ENCODE measurements at places on chromosomes 3 and 15.

- no peak for DNase-seq
Measured at GRCh38 chr3:155292133-155292532, 1.4 kb downstream of the STRIT1 start.

DNA sequence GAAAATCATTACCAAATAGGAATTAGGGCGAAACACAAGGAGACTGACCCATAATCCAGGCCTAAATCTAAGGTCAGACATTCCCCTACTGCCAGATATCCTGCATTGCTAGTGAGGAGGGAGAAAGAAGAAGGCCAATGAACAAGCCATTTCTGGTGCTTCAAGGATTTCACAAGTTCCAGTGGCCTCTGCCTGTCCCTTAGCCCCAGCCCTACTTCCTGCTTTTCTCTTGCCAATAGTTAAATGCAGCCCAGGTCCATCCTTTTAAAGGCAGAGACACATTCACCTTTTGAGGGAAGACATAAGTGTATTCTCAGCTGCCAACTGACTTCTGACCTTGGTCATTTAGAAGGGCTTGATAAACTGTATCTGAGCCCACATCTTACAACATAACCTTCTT, 135.8 kb downstream of the ZNF621 start:
- no peak for DNase-seq

DNA sequence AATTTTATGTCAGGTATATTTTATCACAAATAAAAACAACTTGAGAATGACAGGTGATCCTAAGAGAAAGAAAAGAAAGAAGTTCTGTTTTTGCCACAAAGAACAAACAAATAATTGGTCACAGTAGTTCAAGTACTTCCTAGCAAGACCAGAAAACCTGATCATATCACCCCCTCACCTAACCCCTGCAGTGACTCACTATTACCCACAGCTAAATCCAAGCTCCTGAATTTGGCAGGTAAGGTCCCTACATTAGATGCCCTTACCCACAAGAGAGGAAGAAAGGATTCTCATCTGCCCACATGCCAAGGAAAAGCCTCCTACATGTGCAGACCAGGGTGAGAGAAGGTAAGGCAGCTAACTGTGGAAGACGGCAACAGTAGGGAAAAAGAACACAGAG, 4.4 kb downstream of the SSUH2 start:
- DNase-seq: no peak

- peak; percentile 45 for DNase-seq
Measured at GRCh38 chr3:155890671-155891190, 20.3 kb downstream of the GMPS start.

- DNase-seq: peak; percentile 63
Measured at GRCh38 chr3:76122007-76122406, 336.7 kb upstream of the ZNF717 start.

DNA sequence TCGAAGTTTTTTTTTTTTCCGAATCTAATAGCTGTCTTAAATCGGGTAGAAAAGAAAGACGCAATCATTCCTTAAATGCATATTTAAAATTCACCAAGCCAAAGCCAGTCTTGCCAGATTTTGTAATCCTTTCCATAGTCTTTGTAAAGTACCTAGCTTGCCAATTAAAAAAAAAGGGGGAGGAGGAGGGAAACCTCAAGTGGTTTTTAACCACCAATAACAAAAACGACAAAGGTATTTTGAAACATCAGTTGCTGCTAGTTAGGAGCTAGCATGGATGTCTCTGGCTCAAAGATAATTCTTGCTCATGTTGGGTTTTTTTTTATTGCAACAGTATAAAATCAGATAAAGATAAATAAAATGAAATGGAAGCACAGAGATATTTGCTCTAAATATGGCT, 187.9 kb downstream of the MECOM start:
- DNase-seq: no peak

- DNase-seq: peak; percentile 54
Measured at GRCh38 chr3:127389420-127389819, 101.6 kb upstream of the PRR20G start.

- no peak for DNase-seq
Measured at GRCh38 chr3:147218965-147219364, 187.4 kb downstream of the ZIC4 start.

DNA sequence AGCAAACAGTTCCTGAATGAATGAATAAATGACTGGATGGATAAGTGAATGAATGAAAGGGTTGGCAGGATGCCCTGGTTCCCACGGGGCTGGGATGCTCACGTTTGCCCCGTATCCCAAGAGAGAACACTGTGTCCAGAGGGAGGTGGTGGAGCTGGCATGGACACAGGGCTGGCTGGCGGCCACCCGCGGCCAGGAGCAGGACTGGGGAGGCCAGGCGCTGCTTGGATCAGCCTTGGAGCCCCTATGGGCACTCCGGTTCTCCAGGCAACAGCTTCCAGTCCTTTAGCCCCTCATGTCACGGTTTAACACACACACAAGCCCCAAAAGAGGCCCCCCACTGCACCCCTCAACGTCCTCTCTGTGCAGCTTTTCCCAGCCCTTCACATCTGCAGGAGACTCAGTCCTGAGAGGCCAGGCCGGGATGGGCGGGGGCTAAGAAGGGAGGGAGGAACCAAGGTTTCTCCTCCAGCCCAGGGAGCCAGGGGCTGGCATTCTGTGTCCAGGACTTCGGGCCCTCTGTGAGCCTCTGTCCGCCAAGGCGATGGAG, 86.0 kb upstream of the ALDH1L1 start:
- DNase-seq: peak; percentile 8

- DNase-seq: no peak
Measured at GRCh38 chr3:168531116-168531515, 435.4 kb upstream of the GOLIM4 start.

DNA sequence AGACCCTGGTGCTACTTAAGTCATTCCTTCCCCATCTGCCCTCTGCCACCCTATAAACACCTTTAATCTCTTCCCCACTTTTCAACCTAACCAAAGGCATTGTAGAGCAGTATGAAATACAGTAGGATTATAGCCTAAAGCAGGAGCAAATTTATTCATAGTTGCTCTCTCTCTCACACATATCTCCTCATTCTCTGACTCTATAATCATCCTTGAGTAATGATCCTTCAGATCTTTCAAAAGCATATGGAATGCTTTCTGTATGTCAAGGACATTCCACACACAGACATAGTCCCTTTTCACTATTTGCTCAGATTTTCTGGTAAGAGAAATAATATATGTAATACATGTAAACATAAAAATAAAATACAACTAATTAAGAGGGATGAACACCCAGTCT, 54.1 kb downstream of the TRPC1 start:
- peak; percentile 13 for DNase-seq

- DNase-seq: peak; percentile 28
Measured at GRCh38 chr3:52896613-52897012, 735 bp downstream of the STIMATE start.

GRCh38 chr3:98655666-98656065, 62.3 kb upstream of the CPOX start:
- peak; percentile 66 for DNase-seq

DNA sequence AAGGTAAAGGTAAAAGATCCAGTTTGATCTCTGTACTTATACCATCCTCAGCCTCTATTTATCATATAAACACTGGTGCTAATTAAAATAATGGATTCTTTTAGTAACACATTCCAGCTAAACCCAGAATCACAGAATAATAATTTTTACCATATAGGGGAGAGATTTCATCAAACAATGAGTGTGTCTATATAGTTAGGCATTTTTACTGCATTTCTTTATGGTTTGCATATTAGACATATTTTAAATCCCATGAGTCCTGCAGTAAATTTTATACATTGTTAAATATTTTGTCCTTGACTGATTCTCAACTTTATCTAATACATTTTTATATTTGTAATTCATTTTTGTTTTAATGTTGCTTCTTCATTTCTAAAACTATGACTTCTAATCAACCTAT, 323.7 kb upstream of the AGTR1 start:
- DNase-seq: no peak

DNA sequence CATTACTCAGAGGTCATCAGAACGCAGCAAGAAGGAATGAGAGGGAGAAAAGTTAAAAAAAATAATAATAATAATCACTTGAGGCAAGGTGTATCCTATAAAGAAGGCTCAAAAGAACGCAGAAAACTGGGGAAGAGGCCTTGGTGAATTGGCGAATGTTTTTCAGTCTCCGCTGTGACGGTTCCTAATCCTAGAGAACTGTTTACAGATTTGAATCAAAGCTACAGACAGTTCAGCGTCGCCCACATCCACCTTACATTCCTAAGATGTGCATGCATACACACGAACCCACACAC, 634 bp downstream of the ZMAT3 start:
- DNase-seq: no peak

- DNase-seq: no peak
Measured at GRCh38 chr3:151869181-151869580, 4.3 kb upstream of the SUCNR1 start.

GRCh38 chr3:96959901-96960641, 145.7 kb downstream of the EPHA6 start:
- DNase-seq: no peak

DNA sequence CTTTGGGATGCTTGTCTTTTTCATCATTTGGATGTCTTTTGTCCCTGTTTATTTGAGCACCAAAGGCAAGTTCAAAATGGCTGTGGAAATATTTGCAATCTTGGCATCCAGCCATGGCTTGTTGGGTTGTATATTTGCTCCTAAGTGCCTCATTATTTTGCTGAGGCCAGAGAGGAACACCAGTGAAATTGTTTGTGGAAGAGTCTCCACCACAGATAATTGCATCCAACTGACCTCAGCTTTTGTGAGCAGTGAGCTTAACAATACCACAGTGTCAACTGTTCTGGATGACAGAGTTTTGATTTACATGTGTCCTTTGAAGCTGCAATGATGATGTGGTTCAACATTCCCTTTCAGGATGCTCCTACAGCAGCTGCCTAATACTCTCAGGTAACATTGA, 83.0 kb upstream of the KCNAB1 start:
- no peak for DNase-seq

GRCh38 chr3:123444023-123444422, 4.9 kb downstream of the ADCY5 start:
- DNase-seq: no peak

DNA sequence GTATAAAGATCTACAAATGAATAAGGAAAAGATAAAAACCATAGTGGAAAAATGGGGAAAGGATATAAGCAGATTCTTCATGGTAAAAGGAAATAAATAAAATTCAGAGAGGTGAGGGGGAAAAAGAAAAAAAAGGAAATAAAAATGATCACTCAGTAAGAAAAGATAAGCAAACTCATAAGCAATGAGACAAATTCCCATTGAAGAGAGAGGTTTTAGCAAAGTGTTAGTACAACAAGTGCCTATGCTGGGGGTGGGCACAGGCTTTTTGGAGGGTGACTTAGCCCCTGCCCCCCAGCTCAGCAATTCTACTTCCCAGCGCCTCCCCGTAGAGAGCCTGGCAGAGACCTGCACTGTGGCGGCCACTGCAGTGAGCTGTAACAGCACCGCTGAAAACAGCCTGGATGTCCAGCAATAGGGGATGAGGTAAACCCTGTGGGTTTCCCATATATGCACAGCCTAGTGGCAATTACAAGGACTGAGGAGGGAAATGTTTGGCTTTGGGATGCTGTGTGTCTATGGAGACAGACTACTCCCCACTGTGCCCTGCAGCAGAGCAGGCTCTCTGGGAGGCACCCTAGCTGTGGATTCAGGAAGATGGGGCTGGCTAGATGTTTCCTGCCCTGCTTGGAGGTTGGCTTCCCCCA, 23.7 kb upstream of the SFMBT1 start:
- DNase-seq: peak; percentile 17

- DNase-seq: peak; percentile 95
Measured at GRCh38 chr15:56918046-56918938, at the start of gene TCF12. Gene TCF12, plus strand, starts transcription at chr15:56918644. Its CDS starts 1,270 bp downstream, at chr15:56919914.

DNA sequence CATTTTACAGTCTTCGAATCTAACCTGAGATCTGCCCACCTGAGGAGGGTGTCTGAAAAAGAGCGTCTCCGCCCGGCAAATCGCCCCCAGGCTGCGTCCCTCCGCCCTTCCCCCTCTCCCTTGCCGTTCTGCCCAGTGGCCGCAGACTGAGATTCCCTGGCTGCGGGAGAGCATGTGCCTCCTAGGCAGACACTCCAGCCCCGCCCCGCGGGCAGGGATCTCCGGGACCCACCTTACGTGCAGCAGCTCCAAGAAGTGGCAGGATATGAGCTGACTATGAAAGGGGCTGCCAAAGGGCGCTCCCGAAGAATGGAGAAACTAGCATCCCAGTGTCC, 2.7 kb upstream of the WNT5A start:
- DNase-seq: no peak

- DNase-seq: no peak
Measured at GRCh38 chr3:136925425-136926190, 32.2 kb upstream of the IL20RB start.
